ENCODE measurements at places on chromosomes 1 and 21.

DNA sequence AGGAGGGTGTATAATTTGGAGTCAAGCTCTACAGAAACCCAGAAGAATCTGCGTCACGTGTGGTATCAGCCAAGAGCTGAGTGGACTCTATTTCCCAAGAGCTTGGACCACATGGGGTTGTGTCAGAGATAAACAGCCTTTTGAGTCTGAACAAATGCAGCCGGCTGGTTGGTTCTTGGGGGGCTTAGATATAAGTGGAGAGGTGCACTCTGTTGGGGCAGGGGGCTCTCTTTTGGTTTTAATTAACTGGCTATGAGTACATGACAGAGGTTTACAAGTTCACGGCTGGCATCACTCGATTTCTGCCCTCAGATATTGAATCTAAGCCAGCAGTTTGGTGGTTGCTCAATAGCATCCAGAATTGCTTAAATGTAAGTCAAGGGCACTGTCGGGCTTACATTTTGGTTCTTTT is 501 bp upstream of the MRAP start:
- no peak for DNase-seq

DNA sequence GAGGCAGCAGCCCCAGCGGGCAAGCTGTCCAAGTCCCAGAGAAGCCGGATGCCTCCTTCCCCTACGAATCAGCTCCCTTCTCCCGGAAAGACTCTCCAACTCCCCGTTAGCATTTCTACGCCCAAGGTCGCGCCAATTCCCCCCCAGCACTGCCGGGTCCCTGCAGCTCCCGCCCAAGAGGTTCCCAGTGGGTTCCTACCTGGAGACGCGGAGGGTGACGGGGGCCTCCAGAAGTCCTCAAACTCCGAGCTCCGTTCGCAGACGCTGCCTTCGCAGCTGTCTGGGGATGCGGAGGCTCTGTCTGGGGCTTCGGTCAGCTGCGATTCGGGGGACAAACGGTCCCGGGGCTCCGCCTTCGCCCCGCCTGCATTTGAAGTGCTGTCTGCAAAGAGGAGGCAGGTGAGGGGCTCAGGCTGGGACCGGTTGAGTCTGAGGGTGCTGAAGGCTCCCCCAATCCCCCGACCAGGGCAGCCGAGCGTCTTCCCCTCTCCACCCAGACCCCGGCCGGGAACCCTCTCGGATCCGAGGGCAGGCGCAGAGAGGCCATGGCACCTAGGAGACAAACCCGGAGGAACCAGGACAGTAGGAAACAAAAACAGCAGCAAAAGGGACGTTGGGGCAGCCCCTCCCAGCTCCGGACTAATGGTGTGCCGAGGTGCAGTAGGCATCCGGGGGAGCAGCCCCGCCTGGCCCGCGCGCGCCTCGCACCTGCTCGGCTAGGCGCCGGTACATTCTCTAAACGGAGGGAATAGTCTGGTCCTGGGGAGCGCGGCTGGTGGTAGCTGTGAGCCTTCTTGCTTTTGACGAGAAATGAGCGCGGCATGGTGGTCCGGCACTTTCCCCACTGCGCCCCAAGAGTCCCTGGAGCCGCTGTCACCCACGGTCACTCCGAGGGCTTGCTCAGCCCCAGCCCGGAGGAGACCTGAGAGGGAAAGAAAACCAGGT is 3.8 kb downstream of the GFI1 start:
- DNase-seq = no peak

GRCh38 chr1:47469390-47469759 is 31.5 kb downstream of the FOXD2 start:
- DNase-seq = no peak

DNA sequence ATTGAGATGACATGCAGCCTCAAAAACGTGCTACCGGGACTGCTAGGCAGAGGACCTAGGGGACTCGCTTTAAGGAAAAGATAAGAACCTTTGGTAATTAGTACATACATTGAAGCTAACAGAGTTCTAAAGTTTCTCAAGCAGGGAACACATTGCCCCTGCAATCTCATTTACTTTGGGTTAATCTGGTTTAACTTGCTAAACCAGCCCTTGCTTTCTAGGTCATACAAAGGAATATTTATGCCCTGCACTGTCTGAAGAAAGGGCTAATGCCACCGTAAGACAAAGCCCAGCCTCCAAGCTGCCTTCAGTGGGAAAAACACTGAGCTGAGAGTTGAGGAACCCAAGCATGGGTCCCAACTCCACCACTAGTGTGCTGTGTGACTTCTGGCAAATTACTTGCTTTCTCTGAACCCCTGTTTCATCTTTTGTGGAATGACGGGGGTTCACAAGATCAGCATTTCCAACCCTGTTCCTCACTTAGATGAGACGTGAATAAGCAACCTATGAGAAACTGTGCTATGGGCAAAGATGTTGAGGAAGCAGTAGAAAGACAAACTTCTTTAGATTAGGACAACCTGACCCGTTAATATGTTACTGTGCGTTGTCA is 66.3 kb downstream of the VWA5B1 start:
- DNase-seq = no peak

DNA sequence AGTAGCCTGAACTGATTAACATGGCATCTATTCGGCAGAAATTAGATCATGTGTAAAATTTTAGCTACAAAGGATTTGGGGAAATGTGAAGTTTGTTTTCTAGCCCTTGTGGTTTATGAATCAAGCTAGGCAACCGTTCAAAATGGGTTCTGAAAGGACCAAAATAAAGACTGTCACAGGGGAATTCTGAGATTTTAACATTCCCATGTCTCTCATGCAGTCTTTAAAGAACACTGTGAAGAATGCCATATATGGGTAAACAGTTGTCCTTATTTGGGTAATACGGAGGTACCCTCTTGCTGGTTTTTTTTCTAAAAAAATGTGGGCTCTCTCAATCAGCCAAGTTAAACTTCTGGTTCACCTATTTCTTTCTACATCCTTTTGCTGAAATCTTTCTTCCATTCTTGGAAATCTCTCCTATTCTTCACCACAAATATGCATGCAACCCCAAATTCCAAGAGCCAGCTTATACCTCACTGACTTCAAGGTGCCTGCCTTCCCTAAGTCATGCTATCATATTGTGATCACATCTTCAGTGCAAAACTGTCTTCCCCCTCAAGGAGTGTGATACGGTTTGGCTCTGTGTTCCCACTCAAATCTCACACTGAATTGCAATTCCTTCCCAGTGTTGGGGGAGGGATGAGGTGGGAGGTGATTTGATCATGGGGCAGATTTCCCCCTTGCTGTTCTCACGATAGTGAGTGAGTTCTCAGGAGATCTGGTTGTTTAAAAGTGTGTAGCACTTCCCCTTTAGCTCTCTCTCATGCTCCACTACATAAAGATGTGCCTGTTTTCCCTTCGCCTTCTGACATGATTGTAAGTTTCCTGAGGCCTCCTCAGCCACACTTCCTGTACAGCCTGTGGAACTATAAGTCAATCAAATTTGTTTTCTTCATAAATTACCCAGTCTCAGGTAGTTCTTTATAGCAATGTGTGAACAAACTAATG is 308.7 kb downstream of the TTLL7 start:
- no peak for DNase-seq

- DNase-seq = no peak
Observed at GRCh38 chr1:12339811-12340543, 110.1 kb downstream of the VPS13D start.

- DNase-seq = no peak
Observed at GRCh38 chr1:4587721-4588120, 66.7 kb upstream of the AJAP1 start.

DNA sequence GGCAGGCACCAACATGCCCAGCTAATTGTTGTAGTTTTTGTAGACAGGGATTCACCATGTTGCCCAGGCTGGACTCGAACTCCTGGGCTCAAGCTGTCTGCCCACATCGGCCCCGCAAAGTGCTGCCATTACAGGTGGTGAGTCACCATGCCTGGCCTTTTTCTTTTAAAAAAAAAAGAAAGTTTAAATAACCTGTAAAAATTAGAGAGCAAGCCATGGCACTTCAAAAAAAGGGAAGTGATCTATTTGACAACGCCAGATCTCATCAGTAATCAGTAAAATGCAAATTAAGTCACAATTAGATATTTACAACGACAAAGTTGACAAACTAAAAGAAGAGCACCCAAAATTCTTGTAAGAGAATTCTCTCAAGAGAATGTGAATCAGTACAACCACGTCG is 2.9 kb upstream of the RBBP5 start:
- DNase-seq = no peak

- DNase-seq = no peak
Observed at GRCh38 chr1:61782771-61783170, 40.5 kb downstream of the PATJ start.

GRCh38 chr1:27487966-27488884 is 1.7 kb downstream of the WASF2 start:
- DNase-seq = no peak

DNA sequence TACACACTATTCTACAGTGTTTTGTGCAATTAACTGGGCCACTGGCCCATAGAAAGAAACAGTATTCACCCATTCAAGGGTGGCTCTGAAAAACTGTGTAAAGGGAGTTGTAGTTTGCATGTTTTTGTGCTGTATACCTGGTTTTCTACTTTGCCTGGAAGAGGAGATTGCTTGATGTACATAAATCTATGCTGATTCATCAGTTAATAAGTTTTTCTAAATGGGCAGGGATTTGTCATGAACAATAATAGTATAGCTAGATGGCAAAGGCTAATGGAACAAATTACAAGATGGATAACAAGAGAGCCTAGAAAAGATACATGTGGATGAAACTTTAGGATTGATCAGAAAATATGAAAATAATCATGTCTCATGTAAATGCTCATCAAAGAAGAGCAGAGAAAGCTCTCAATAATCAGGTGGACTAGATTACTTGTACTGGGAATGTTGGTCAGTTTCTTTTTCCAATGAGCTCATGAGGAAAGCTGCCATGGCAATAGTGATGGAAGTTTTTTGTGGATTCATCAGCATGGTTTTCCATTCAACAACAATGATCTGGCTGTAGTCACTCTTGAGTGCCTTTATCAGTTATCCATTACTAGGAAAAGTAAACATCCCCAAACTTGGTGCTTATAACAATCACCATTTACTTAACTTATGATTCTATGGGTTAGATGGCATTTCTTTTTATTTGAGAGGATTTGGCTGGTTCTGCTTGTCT is 602.8 kb downstream of the BRINP3 start:
- no peak for DNase-seq

DNA sequence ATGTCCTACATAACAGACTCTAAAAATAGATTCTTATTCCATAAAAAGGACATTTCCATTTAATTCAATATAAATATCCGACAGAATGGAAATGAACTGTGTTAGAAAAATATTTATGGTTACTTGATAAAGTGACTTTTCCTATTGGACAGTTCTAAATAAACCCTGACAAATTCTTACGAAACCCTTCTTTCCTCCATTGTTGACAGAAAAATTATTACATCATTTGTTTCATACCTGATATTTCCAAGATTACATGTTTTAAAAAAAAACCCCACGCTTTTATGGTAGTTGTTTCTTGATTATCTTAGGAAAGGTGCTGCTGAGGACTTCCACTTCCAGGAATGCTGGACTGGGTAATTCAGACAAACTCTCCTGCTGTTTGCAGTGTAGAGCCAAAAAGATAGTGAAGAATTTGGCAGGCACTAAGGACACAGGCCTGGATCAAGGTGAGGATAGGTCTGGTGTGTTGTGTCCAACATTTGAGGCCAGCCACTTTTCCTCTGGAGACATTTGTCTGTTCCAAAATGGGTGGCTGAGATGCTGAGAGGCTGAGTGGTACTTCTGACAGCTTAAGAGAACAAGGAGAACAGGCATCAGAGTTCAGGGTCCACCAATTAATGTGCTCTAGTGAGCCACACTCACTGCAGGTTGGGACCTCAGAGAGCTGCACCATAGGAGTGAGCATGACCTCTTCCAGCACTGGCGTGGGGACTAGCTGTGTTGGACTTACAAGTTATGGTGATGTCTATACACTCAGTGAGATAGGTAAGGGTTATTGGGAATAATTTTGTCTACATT is 7.0 kb upstream of the C1orf116 start:
- no peak for DNase-seq

GRCh38 chr1:32273391-32274208 is 18.3 kb upstream of the HDAC1 start:
- no peak for DNase-seq

DNA sequence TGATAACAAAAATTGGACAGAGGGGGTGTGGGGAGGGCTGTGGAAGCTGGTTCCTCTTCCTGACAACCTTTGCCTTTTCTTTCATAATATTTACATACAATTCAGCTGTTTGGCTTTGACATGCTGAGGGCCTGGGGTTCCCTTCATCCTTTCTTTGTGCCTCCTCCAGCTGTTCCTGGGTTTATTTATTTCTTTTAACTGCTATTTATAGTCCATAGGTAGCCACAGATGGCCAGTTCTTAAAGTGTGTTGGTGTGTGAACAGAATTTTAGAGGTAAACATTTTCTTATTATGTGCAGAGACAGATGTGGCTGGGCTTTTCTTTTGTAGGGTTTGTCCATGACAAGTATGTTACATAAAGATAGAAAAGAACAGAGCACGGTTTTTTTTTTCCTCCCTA is 34.1 kb upstream of the CNIH3 start:
- no peak for DNase-seq

DNA sequence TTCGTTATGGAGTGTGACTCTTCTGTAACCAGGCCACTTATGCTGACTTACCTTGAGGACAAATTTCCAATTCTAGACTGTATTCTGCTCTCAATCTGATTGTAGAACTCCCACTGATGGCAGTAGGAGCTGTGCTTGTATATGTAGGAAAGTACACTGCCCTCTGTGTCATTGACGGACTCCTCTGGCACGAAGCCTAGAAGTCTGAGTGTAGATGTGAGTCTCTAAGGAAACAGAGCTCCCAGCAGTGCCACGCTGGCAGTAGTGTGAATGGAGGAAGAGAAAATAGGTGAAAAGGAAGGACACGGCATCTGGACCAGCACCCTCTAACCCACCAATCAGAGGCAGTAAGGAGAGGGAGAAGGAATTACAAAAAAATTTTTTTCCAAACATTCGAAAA is 130.4 kb upstream of the ADGRL2 start:
- DNase-seq = peak; percentile 96

DNA sequence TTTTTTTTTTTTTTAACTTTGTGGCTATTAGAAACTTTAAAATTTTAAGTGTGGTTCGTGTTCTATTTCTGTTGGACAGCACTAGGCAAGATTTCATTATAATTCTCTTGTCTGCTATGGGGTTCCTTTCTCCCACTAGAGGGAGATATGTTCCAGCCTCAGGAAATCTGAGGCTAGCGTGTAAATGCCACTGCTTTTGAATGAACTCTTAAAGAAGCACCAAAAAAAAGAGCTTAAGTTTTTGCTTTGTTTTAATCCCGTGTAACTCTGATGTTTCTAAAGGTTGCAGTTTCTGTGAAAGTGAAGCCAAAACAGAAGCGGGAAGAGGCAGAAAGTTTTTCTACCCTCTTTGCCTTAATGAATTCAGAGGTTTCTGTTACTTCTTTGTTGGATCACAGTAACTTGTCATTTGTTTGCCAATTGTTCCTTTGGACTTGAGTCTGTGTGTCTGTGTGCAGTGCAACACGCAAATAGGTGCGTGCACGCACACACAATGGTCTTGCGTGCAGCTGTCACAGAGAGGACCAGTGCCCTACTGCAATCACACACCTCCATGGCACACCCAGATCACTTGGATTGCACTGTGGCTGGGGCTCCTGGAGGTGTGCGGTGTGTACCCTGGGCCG is 32.3 kb downstream of the HHAT start:
- peak; percentile 32 for DNase-seq

GRCh38 chr1:22484706-22485345 is 33.2 kb downstream of the ZBTB40 start:
- no peak for DNase-seq

- DNase-seq = no peak
Observed at GRCh38 chr1:192277635-192278034, 39.2 kb upstream of the RGS21 start.

- DNase-seq = no peak
Observed at GRCh38 chr1:193662030-193662429, 475.6 kb upstream of the B3GALT2 start.

GRCh38 chr1:19596065-19596713 is 47.9 kb upstream of the NBL1 start:
- no peak for DNase-seq

Data from skeletal muscle cell (primary cell).